ENCODE measurements at places on chromosomes 6 and 20.

- no peak for DNase-seq
These were observed 27.4 kb downstream of the BTBD9 start for GRCh38 chr6:38612143-38612965.

- no peak for DNase-seq
These were observed 8.4 kb downstream of the ADA start for GRCh38 chr20:44643154-44643519.

- DNase-seq = no peak
These were observed 20.3 kb upstream of the LRRN4 start for GRCh38 chr20:6074145-6074561.

DNA sequence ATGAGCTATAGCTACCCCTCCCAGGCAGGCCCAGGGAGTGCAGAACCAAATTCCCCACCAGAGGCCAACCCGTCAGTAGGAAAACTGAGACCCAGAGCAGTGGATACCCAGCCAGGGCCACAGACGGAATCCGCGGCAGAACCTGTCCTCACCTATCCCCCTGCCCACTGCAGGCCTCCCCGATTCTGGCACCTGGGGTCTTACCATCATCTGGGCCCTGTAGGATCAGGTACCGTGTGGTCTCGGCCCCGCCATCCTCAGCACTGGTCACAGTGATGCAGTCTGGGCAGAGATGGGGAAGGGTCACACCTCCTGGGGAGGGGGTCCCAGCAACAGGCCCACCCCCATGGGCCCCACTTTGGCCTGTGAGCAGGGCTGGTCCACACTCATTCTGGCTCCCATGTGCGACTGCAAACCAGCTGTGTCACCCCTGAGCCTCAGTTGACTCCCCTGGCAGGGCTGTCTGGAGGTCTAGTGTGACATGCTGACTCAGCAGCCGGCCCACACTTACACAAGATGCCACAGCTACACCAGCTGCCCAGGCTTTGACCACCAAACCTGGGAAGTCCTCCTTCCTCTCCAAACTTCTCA, 3.8 kb downstream of the ZNF335 start:
- no peak for DNase-seq

DNA sequence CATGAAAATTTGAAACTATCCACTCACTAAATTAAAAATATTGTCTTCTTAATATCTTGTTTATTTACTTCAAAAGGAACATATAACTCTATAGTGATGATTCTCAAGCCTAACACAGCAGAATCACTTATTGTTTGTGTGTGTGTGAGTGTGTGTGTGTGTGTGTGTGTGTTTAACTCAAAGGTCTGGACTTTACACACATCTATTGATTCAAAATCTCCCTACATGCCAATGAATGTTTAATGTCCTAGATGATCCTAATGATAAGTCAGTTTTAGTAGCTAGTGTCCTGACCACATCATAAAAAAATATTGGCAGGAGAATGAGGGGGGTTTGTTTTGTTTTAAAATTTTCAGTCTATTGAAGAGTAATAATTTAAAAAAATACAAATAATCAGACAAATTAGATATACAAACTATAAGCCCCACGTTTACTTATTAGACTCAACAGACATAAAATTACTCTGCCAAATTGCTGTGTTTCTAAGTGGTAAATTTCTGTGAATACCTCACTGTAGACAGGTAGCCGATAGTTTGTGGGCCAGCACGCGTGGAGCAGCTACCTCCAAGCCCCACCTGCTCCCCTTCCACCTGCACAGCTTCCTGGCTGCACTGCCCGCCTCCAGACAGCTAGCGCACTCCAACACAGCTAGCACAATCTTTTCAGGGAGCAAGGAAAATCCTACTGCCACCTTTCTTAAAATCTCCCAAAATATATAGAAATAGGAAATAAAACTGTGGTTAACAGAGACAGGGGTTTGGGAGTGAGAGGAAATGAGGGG, 349.6 kb downstream of the PKHD1 start:
- no peak for DNase-seq

DNA sequence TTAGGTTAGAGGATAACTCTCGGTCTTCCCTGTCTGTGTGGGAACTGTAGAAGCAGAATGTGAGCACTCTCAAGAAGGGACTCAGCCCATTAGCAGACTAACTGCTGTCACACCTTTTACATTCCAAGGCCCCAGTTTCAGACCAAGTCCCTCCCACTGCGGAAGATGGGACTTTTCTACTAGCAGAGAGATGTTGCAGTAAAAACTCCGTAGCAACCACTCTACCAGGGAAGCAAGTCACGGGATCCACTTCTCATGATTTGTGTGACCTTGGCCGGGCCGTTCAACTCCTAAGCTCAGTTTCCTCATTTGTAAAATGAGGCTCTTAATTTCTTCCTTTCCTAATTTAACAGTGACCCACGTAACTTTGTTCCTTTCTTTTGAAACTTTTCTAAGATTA, 77.1 kb upstream of the SLC4A11 start:
- DNase-seq = no peak

- DNase-seq = no peak
These were observed 31.4 kb downstream of the LINC00237 start for GRCh38 chr20:21074605-21075336.

DNA sequence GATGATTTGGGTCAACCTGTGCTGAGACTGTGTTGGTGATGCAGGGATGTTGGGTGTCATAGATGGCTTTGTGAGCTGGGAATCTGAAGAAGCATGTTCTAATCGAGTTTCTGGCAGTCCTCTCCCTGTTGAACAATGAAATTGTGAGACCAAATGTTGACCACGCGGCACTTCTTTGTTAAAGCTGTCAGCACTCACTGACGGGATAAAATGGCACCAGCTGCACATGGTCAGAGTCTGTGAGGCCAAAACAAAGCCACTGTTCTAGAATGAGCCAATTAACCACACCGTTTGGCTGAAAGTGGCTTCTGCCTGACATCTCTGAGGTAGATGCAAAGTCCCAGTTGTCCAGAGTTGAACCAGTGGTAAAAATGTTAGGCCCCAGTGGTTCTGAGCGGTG, 562.2 kb downstream of the KIF16B start:
- no peak for DNase-seq

GRCh38 chr6:69026243-69026642, 391.2 kb downstream of the ADGRB3 start:
- no peak for DNase-seq

- no peak for DNase-seq
These were observed 55.1 kb downstream of the SAMD3 start for GRCh38 chr6:130167655-130168054.

GRCh38 chr20:407133-407952, 756 bp upstream of the RBCK1 start:
- DNase-seq = peak; percentile 24

All from stimulated activated CD8-positive, alpha-beta memory T cell treated with anti-CD3 and anti-CD28 coated beads, Interleukin-7, amount 100 ng/mL, for 24 hours (primary cell).